ENCODE measurements at places on chromosomes 2 and 18.

- DNase-seq, result no peak
These were observed 15.8 kb upstream of the IER3IP1 start for GRCh38 chr18:47191961-47192360.

DNA sequence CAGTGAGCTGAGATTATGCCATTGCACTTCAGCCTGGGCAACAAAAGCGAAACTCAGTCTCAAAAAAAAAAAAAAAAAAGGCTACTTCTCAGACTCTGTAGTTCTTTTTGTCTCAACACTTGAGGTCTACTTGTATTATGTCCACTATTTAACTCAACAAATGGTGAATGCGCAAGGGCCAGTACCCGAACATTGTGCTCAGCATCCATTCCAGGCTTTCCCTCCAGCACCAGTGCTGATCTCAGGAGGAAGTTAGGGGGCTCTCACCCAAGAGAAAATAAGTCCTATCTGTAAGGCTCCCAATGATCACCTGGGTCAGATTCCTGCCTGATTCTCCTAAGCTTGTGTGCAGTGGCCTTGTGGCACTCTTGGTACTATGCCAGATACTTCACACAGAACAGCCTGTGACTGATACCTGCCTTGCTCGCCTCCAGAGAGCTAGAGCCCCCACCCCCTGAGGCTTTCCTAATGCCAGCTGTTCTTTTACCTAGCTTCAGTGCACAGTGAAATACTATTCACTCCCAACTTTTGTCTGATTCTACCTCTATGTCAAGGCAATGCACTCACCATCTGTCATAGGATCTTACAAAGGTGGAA is 74.9 kb downstream of the INO80D start:
- no peak for DNase-seq

DNA sequence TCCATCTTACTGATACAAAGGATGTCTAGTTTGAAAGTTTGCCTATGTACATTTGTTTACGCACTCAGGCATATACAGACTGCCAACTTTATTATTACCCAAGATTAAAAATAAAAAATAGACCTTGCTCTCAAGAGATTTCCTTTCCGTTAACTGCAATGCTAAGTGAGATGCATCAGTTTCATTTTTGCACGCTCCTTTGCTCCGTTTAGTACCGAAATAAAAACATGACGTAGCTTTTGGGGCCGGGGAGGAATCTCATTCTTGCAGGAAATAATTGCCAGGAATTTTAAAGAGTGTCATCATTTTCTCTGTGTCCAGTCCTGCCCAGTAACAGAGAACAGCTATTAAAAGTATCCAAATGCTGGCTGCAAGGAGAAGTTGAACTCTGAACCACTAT is 169.5 kb downstream of the SLC8A1 start:
- no peak for DNase-seq

- no peak for DNase-seq
These were observed 1.7 kb downstream of the ACVR2A start for GRCh38 chr2:147846412-147847081.

DNA sequence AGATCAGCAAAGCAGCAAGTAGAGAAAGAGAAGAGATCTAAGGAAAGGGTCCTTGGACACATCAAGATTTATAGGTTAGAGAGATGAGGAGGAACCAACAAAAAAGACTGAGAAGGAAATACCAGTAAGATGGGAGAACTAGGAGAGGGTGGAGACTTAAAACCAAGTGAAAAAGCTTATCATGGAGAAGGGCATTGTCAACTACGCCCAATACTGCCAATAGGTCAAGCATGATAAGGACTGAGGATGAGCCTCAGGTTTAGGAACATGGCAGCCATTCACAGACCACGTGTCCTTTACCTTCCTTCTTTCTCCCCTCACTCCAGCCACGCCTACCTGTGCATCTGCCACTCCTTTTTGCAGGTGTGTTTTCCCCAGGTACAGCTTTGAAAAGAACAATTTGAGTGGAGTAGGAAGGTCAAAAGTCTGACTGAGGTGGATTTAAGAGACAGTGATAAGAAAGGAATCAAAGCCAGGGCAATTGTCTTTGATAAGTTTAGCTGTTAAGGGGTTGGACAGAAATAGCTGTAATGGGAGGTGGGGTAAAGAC is 238.7 kb downstream of the STK39 start:
- no peak for DNase-seq

GRCh38 chr2:31192396-31192795 is 24.9 kb downstream of the CAPN14 start:
- DNase-seq, result no peak

- DNase-seq, result no peak
These were observed 992.8 kb upstream of the FANCL start for GRCh38 chr2:59233920-59234319.

GRCh38 chr2:171957061-171957460 is 34.8 kb downstream of the HAT1 start:
- DNase-seq, result no peak

DNA sequence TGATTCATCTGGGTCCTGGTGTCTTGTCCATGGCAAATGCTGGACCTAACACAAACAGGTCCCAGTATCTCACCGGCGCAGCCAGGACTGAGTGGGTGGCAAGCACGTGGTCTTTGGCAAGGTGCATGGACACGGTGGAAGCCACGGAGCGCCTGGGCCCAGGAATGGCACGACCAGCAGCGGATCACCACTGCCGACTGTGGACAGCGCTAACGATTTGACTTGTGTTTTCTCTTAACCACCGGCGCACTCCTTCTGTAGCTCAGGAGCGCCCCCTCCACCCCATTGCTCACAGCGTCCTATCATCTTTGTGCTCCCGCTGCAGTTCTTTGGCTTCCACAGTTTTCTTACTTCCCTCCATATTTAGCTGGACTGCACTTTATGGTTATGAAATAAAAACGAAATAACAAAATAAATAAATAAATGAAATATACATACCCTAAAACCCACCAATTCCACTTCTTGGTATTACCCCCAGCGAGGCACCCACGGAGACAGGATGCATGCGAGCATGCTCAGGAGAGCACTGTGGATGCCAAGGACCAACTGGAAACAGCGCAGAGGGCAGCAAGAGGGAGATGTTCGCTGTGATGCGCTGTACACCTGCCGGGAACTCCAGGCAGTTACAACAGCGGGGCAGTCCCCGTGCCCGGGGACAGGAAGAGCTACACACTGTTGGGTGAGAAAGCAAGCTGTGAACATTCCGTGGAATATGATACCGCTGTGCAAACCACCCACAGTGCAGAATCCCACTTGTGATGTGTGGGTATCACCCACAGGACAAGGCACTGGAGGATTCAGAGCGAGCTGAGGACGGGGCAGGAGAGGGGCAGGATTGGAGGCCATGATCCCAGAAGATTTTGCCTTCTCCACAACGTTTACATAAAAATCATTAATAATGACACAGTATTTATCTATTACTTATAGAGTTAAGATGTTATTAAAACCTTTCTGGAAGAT is 7.0 kb upstream of the CIDEA start:
- no peak for DNase-seq

DNA sequence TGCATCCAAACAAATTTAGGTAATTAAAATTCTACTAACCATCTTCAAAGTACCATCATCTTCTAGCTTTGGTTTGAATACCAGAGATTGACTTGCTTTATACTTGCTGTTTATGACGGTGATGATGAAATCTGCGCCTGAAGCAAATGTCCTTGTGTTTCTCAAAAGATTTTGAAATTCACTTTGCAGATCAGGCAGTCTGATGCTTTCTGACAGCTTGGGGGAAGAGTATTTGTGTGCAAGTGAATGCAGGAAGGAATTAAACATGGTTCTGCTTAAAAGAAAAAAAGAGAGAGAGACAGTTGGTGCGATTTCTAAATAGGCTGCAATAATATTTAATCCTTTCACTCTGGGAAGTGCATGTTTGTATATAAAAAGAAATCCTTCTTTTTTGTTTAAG is 29.6 kb downstream of the CSRNP3 start:
- no peak for DNase-seq

- no peak for DNase-seq
These were observed 48.9 kb downstream of the RAB31 start for GRCh38 chr18:9756933-9757470.

- no peak for DNase-seq
These were observed 1.2 kb upstream of the LYG2 start for GRCh38 chr2:99256677-99257076.

GRCh38 chr18:36729197-36729596 is 99.6 kb downstream of the TPGS2 start:
- no peak for DNase-seq

- no peak for DNase-seq
These were observed 223.8 kb downstream of the FAM210A start for GRCh38 chr18:13502585-13502984.
